ENCODE measurements at places on chromosomes 2 and 18.
A peak's percentile ranks its signal among the peaks of the same experiment; 100 is the strongest.

DNA sequence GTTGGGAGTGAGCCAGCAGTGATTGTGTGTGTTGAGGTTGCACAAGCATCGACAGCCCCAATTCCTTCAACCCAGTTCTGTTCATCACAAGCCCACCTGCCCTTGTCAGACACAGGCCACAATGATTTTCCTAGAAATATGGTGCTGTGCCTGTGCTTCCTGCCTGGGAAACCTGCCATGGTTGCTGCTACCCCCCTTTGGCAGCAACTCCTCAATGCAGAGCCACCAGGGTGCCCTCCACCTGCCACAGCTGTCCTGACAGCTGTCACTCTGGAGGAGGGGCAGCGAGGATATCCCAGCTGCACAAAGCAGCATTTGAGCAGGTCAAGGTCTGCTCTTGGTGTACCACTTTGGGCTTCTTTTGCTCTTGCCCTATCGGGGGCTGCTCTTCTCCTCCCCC is 27.1 kb downstream of the SMIM21 start:
- peak; percentile 41 for DNase-seq

DNA sequence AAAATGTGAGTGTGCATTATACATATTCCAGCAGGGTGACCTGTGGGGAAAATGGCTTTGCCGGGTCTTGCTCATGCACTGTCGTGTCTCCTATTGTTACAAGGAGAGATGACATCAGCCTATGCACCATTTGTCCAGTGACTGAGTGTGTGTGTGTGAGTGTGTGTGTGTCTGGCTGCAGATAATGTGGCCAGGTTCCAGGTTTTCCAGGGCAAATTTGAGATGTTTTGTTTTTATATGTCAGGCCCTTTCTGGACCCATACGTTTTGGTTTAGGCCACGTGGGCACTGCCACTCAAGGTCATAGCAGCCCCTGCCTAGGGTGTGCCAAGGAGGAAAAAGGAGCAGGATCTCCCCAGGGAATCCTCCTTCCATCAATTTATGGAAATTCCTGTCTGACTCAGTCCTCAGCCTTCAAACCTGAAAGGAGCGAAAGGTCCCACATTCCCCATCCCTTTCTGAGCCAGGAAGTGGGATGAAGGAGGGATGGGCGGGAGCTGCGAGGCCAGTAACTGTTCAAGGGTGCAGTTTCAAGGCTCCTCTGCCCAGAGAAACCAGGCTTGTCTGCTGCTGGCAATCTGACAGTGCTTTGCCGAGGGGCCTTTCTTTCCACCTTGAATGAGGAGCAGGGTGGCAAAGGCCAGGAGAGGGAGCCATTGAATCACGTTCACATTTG is 93.0 kb upstream of the SMAD2 start:
- DNase-seq: peak; percentile 67

DNA sequence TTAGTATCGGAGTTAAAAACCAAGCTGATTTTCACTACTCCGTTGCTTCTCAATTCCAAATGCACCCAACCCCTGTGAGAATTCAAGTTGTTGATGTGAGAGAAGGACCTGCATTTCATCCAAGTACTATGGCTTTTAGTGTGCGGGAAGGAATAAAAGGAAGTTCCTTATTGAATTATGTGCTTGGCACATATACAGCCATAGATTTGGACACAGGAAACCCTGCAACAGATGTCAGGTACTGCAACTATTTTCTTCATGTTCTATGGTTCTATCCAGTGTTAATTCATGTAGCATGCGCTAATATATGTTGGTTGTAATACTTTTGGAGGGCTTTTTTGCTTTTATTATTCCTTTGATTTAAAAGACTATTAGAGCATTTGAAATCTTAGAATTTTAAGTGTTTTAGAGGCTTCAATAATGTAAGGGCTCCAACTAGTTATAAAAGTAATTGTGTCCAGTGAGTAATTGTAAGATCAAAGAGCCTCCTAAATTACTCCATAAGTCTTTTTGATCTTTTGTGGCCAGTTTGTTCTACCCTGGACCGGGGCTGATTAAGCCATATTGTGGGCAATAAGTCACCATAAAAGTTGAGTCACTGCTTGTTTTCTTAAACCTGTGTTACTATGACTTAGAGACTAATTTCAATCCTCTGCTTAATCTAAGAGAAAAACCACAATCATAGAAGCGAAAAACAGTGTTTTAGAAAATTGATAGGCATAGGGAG is 22.9 kb downstream of the DSG4 start:
- DNase-seq: no peak

DNA sequence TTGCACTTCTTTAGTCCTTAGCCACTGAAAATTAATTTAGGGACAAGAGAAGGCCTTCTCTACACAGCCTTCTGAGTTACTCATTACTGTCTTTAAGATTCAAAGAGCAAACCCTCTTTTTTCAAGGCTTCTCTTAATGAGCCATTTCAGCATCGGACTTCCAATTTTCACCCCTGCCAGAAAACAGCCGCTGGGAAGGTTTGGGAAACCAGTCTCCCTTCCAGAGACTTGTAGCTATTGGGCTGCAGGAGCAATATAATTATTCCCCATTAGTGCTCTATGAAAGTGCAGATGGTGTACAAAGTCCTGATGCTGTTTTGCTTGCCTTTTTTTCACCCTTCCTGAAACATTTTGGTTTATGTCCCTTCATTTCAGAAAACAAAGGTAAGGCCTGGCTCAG is 79.3 kb downstream of the GPR39 start:
- no peak for DNase-seq

DNA sequence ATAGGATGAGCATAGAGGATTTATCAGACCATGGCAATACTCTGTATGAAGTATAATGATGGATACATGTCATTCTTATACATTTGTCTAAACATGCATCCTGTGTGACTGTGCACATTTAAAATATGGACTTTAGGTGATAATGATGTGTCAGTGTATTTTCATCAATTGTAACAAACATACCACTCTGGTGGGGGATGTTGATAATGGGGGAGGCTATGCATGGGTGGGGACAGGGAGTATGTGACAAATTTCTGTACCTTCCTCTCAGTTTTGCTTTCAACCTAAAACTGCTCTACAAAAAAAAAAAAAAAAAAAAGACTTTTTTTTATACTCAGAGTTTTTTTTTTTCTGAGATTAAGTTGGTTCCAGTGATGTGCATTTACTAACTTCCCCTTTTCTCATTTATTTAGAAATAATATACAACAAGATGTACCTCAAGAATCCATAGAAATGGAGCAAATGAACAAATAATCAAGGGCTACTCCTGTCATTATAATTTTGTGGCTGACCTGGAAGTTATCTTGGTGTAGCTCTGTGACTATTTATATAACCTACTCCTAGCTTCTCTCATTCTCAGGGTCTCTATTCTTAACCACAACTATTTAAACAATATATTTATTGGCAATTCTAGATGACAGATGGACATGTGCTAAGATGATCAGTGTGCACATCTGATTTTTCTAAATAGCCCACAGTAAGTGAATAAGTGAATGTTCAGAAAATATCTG is 108.9 kb upstream of the ITGA4 start:
- no peak for DNase-seq

GRCh38 chr2:64601785-64602391 is 51.8 kb downstream of the SERTAD2 start:
- DNase-seq: no peak

DNA sequence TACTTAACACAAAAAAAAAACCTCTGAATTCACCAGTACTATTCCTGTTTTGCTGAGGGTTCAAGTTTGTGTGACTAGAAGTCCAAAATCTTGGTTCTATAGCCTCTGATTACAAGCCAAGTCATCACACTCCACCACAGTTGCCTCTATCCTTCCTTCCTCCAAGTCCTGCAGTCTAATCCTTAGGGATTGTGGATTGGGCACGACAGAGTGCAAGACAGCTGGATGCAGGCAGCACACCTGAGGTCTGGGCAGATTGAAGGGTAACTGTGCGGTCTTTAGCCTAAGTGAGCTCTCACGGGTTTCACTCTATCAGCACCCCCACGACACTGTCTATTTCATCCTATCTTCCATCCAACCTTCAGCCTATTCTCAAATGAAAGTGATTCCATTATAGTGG is 299.4 kb upstream of the ID2 start:
- no peak for DNase-seq

DNA sequence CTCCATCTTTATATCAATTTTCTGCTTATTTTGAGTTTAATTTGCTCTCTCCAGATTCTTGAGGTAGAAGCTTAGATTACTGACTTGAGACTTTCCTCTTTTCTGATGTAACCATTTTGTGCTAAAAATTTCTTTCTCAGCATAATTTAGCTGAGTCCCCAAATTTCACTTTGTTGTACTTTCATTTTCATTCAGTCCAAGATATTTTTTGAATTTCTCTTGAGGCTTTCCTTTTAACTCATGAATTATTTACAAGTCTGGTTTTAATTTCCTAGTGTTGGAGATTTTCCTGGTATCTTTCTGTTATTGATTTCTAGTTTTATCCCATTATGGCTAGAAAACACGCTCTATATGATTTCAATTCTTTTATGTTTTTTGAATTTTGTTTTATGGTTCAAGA is 144.7 kb upstream of the PGAP1 start:
- DNase-seq: no peak

DNA sequence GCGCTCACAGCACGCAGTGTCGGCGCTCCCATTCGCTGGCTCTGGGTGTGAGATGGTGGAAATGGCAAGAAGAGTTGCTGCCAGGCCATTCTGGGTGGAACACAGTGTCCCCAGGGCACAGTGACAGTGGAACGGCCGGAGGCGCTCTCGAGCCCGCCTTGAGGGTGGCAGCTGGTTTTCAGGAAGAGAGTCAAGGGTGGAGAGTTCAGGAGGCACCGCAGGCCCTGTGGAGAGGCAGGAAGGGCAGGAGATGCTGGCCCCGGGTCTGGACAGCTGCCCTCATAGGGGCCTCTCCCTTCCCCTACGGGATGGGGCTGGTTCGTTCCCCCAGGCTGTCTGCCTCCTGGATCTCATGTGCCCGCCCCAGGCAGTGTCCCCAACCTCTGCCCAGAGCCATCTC is 12.5 kb downstream of the GPC1 start:
- no peak for DNase-seq

DNA sequence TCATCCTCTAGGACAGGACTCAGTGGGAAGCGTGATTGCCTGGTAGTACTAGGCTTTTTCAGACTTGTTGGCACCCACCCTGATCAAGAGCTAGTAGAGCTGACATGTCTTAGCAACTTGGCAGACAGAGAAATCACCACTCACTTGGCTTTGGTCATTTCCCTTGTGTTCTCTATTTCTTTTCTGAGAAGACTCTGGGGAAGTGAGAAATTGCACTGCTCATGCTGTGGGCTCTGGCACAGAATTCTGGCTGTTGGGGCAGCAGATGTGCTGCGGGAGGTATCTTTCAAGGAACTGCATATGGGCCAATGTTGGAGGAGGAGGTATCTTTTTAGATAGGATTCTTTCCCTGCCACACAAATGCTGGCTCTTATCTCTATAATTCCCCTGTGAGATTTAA is 529.1 kb upstream of the MEX3C start:
- DNase-seq: no peak

- no peak for DNase-seq
These were observed 8.6 kb downstream of the KANSL1L start for GRCh38 chr2:210162466-210163124.

DNA sequence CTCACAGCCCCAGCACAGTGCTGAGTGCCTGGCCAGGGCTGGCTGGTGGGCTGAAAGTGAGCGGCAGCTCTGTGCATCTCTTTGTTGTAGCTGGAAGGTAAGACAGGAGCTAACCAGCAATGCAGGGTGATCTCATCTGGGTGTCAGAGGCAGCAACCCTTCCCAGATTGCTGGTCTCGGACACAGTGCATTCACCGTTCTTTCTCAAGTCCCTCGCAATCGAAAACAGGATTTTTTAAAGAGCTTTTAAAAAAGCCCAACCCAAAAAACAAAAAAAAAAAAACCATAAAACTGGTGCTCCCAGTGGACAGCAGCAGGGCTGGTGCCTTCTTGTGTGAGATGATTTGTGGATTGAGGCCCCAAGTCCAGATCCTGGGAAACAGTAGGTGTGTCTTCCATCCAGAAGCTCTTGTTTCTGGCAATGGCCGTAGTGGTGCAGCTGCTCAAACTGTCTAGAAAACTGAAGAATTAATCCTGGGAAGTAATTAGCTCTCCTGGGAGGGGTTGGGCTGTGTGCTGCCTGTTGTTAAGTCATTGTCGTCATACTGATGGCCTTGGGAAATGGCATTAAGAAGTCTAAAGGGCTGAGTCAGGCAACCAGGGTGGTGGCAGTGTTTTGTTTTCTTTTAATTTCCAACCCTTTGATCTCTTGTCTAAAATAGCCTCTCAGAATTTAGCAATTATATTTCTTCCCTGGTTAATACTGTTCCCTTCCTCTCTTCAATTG is 156.7 kb downstream of the KLHL29 start:
- DNase-seq: peak; percentile 71

DNA sequence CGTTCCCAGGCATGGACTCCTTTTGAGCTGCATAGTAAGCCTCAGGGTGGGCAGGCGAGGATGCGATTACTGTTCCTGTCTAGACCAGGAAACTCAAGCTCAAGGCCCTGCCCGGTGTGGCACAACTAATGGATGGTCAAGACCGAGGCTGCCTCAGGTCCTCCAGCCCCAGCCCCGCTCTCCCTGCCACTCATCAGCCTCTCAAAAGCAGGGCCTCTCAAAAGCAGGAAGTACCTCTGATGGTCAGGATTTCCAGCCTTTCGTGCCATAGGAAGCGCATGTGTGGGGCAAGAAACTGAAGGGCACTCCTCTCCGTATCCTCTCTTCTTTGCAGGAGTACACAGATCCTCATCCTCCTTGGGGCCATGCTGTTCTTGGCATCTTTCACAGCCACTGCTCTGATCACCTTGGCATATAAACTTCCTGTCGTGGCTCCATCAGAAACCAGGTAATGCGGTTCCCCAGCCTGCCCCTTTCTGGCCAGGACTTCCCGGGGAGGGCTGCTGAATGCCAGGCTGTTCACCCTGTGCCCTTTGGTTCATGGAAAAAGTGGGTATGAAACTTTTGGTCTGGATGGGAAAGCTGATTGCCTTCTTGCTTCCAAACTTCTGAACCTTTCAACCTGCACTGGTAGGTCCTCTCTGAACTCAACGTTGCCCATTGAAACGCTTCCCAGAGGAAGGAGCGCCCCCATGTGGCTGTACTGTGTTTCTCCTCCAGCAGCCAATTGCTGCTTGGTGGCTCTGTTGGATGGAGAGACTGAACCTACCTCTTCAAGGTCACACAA is 82.8 kb upstream of the SEC11C start:
- peak; percentile 80 for DNase-seq

- DNase-seq: no peak
These were observed 54.8 kb downstream of the ZNF407 start for GRCh38 chr18:74652392-74652988.

- no peak for DNase-seq
These were observed 127.4 kb upstream of the FHL2 start for GRCh38 chr2:105526000-105526925.
